ENCODE measurements at places on chromosomes 4 and X. TPM values are rescaled to one million over a fixed set of nuclear protein-coding genes. Genes with fewer than 3 reads are reported as not detected.

- DNase-seq = no peak
These were observed 55.4 kb upstream of the GPR78 start for GRCh38 chr4:8524595-8525382.

DNA sequence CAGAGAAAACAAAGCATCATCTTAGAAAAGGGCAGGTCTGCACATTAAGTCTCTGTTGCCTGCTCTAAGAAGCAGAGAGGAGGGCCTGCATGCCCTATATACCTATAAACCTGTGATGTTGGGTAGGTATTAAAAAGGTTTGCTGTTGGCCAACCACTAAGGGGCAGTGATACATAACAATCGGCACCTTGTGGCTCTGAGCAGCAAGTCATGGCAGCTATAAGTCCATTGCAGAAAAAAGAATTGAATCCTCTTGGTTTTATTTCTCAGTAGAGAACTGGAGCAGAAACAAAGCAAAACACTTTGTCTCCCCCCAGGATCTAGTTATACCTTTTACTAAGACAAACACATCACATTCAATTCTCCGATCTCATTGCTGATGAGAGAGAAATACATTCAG lies 1364.4 kb downstream of the STIM2 start:
- no peak for DNase-seq

DNA sequence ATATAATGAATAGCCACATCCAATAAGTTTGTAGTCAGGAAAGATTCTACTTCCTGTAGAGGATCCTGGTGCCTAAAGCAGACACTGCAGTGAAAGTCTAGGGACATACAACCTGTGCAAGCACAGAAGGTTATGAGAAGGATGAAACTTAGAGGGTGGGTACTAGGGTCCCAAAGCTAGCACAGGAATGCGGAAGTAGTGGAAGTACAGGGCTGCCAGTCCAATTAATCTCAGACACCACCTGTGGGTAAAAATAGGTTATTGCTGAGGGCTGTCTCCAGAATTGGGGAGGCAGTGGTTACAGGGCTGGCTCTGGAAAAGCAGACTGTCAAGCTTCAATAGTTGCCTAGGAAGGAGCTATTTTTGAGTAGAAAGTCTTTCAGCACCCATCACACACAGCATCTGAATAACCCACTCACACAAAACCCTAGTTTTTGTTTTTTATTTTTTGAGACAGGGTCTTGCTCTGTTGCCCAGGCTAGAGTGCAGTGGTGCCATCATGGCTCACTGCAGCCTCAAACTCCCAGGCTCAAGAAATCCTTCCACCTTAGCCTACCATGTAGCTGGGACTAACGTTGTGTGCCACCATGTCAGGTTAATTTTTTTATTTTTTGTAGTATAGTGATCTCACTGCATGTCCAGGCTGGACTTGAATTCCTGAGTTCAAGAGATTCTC lies 50.8 kb upstream of the ELF2 start:
- DNase-seq = no peak

Gene KLHL34
- not detected for total RNA-seq

DNA sequence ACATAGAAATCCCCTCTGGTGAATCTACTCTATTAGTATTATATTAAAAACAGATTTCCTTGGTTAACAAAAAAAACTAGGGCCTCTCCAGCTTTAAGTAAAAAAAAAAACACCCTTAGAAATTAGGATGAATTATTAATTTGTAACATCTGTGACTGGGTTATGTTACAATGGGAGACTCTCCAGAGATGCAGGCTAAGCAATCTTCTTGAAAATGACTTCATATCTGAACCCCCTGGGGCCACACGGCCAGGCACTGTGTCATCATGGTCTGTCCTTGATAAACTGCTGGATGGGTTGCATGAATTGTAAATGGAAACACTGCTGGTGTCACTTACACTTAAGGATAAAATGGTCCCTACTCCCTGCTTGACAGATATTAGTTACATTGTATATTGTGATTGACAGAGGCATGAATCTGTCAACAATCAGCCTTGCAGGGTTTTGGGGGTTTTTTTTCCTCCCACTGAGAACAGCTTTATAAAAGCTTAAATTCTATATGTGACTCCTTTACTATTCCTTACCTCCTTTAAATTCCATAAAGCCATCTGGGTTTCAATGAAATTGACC lies 49.1 kb downstream of the PRKG2 start:
- no peak for DNase-seq

Gene C4orf51
- not detected for total RNA-seq

Gene AMBN
- total RNA-seq = not detected

Gene CT55
- not detected for total RNA-seq

DNA sequence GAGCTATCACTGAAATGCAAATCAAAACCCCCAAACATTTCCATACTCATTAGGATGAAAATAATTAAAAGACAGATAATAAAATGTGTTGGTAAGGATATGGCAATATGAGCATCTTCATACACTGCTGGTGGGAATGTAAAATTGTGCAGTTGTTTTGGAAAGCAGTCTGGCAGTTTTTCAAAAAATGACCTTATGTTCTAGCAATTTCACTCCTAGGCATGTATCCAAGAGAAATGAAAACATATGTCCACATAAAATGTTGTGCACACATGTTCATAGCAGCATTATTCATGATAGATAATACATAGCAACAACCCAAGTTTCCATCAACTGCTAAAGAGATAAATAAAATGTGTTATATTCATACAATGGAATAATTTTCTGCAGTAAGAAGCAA lies 14.8 kb upstream of the GPRASP2 start:
- no peak for DNase-seq

Gene ENPEP
- total RNA-seq = 0.99 TPM

DNA sequence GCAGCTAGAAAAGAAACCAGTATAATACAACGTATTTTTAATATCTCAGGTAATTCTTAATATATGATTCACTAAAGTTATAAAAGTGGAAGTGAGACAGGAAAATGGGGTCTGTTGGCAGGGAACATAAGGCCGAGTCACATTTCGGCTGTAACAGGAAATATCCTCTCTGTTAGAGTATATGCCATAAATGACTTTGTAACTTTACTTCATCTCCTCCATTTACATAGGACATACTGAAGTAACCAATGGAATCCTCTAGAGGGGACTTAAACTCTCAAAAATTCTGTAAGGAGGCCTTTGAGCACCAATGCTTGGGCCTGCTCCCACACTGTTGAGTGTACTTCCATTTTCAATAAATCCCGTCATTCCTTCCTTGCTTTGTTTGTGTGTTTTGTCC lies 71.3 kb downstream of the ANKRD17 start:
- peak; percentile 52 for DNase-seq

DNA sequence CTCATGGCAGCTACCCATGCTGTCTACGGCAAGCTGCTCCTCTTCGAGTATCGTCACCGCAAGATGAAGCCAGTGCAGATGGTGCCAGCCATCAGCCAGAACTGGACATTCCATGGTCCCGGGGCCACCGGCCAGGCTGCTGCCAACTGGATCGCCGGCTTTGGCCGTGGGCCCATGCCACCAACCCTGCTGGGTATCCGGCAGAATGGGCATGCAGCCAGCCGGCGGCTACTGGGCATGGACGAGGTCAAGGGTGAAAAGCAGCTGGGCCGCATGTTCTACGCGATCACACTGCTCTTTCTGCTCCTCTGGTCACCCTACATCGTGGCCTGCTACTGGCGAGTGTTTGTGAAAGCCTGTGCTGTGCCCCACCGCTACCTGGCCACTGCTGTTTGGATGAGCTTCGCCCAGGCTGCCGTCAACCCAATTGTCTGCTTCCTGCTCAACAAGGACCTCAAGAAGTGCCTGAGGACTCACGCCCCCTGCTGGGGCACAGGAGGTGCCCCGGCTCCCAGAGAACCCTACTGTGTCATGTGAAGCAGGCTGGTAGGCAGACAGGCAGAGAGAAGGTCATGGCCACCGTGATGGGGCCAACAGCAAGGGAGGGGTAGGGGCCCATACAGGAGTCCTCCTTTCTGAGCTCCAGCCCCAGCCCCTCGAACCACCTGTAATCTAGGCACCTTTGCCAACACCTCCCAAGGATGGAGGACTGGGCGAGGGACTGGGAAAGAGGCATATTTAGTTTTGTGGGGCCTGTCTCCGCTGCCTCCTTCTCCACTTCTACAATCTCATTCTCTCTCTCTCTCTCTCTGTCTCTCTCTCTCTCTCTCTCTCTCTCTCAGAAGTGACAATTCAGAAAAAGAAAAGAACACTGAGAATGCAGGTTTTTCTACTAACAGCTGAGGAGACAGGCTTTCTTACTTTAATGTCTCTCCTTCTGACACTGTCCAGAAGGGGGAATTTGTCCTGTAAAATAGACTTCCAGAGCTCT lies 4.7 kb upstream of the TSPYL2 start:
- no peak for DNase-seq

- no peak for DNase-seq
These were observed 546.5 kb upstream of the FAT1 start for GRCh38 chr4:187270154-187270553.

Measured in glomerular endothelial cell (primary cell).